ENCODE measurements at places on chromosomes 5 and 9. TPM values are rescaled to one million over a fixed set of nuclear protein-coding genes. Genes with fewer than 3 reads are reported as not detected.

Gene CDC20B
- total RNA-seq, result not detected

Gene MYOT
- not detected for total RNA-seq

Gene PCDHGA3
- not detected for total RNA-seq

Gene ESM1
- 0.42 TPM for total RNA-seq

Gene OR1L6
- not detected for total RNA-seq

Gene CAAP1
- total RNA-seq, result 17.0 TPM

Gene SPINK5
- total RNA-seq, result not detected

Gene PDZD2
- total RNA-seq, result 1.3 TPM

Gene TMEM171
- not detected for total RNA-seq

Gene RUFY1
- 40.4 TPM for total RNA-seq

Gene TAF1L
- not detected for total RNA-seq

Gene RGS7BP
- total RNA-seq, result not detected

Gene HDAC3
- total RNA-seq, result 83.9 TPM

Gene ZBTB34
- total RNA-seq, result 5.4 TPM

Gene COL27A1
- total RNA-seq, result 0.30 TPM

Gene ARHGEF39
- 0.84 TPM for total RNA-seq

Gene PCDHA11
- not detected for total RNA-seq

Gene RNF208
- 1.2 TPM for total RNA-seq

Gene PCDHB5
- not detected for total RNA-seq

Gene CAVIN4
- 0.25 TPM for total RNA-seq

Gene PRR7
- 21.8 TPM for total RNA-seq

Gene GRIN1
- not detected for total RNA-seq

Gene INSL4
- not detected for total RNA-seq

Gene FXN
- total RNA-seq, result 15.4 TPM

Gene MTX3
- 18.1 TPM for total RNA-seq

Gene PAEP
- total RNA-seq, result not detected

Gene ZNF483
- total RNA-seq, result 22.1 TPM

Gene TTC39B
- total RNA-seq, result 42.7 TPM

Gene SLC12A7
- total RNA-seq, result 10.9 TPM

Gene ADAMTS6
- total RNA-seq, result 1.5 TPM

Gene SLC6A3
- total RNA-seq, result not detected

Gene SHISAL2B
- total RNA-seq, result not detected

Gene CDH10
- total RNA-seq, result not detected

Gene ENTPD2
- not detected for total RNA-seq

Gene HBEGF
- total RNA-seq, result 0.47 TPM

Gene CNTNAP3
- total RNA-seq, result not detected

Gene ABCA2
- 135 TPM for total RNA-seq

Gene MEGF9
- total RNA-seq, result 17.8 TPM
